ENCODE measurements at places on chromosomes 3 and 15.

- no peak for DNase-seq
These were observed 52.6 kb downstream of the SLC12A6 start for GRCh38 chr15:34284937-34285336.

GRCh38 chr3:193593668-193594030 is 641 bp downstream of the OPA1 start:
- DNase-seq, result peak; percentile 46

GRCh38 chr3:17686613-17687012 is 55.8 kb downstream of the TBC1D5 start:
- DNase-seq, result no peak

- DNase-seq, result no peak
These were observed 459.6 kb downstream of the NLGN1 start for GRCh38 chr3:173857154-173857553.
